T47D (cell line): ENCODE measurements at places on chromosomes 12 and 14.
A peak's percentile ranks its signal among the peaks of the same experiment; 100 is the strongest.

DNA sequence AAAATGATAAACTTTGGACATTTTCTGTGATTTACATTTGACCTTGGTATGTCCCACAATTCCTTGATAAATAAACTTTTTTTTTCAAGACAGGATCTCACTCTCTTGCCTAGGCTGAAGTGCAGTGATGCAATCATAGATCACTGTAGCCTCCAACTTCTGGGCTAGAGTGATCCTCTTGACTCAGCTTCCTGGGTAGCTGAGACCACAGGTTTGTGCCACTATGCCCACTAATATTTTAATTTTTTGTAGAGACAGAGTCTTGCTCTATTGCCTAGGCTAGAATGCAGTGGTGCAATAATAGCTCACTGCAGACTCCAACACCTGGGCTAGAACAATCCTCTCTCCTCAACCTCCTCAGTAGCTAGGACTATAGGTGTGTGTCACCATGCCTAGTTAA lies 79.1 kb upstream of the PTGDR start:
- DNase-seq = no peak

DNA sequence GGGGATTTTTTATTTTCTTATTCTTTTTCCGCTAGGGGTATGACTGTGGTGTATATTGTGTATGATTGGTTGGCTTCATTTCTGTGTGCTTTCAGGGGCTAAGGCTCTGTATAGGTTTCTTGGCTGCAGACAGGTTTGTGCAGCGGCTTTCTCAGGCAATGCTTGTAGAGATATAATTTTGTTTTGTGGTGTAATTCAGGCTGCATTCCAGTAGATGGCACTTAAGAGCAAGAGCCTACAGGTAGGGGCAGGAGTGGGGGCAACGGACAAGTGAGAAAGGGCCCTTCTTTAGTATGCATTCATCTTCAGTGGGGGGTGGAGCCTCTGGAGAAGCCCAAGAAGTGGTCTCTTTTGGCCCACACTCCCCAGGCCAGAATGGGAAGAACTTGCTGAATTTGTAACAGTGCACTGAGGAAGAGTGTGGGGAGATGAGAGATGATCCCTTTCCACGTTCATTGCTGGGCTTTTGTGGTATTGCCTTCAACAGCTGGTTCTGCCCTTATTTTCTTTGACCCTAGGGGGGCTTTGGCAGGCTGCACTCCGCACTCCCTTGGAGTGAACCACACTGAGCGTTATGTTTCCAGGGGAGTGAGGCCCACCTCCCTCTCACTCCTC lies 78.6 kb downstream of the IFNG-AS1 start:
- DNase-seq = no peak

GRCh38 chr14:68695326-68695768 lies 97.5 kb downstream of the ZFP36L1 start:
- no peak for DNase-seq

DNA sequence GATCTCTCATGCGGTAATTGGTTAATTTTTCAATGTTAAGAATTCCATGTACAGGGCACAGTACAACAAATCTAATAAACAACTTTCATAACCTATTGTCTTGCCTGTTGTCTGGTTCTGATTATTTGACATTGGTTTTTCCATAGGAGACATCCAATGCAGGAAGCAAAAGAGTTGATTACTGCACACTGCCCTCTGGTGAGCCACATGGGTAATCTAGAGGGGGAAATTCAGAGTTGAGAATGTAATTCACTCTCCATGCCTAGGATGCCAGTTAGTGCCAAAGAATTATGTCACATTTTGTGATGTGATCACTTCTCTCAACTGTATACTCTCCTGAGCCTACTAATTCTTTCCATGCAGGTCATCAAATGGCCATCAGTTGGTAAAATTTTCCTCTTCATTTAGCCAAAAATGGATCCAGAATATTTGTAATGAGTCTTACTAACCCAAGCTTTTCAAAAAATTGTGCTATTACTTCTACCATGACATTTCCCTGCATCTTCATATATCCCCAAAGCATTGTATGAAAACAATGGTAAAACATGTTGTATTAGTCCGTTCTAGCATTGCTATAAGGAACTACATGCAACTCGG lies 17.7 kb upstream of the CCDC91 start:
- DNase-seq = peak; percentile 73

- no peak for DNase-seq
Measured at GRCh38 chr12:100265732-100266584, 921 bp downstream of the DEPDC4 start.

- peak; percentile 58 for DNase-seq
Measured at GRCh38 chr12:754851-755562, 2.6 kb downstream of the WNK1 start.

DNA sequence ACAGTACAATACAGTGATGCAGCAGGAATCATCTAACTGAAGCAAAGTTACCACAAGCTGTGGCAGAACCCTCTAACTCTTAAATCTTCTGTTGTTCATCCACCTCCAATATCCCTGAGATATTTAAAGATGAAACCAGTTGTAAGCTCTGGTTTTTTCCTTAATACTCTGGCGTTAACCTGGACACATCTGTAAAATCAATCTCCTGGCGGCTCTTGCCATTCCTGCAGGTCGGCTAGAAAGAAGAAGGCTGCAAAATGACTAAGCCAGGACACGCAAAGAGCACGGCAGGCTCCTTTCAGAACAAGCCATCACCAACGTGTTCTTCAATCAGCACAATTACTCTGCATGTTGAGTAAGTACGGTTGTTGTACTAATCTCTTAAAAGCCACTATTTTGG lies 309.3 kb downstream of the MED13L start:
- DNase-seq = no peak

DNA sequence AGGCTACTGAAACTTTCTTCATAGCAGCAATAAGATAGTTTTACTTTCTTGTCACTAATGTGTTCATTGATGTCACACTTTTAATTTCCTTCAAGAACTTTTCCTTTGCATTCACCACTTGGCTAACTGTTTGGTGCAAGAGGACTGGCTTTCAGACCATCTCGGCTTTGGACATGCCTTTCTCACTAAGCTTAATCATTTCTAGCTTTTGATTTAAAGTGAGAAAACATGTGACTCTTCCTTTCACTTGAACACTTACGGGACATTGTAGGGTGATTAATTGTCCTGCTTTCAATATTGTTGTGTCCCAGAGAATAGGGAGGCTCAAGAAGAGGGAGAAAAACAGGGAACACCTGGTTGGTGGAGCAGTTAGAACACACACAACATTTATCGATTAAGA lies 41.9 kb downstream of the IFNG start:
- DNase-seq = no peak

DNA sequence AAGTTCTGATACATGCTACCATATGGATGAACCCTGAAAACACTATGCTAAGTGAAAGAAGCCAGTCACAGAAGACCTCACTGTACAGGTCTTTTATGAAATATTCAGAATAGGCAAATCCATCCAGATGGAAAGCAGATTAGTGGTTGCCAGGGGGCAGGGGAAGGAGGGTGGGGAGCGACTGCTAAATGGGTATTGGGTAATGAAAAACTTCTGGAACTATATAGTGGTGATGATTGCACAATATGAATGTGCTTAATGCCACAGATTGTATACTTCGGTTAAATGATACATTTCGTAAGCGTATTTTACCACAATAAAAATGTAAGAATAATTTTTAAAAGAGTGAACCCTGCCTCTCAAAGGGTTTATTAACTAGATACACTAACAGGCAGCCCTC lies 11.8 kb upstream of the KSR2 start:
- no peak for DNase-seq

- no peak for DNase-seq
Measured at GRCh38 chr14:95255013-95255412, 64.7 kb downstream of the CLMN start.

DNA sequence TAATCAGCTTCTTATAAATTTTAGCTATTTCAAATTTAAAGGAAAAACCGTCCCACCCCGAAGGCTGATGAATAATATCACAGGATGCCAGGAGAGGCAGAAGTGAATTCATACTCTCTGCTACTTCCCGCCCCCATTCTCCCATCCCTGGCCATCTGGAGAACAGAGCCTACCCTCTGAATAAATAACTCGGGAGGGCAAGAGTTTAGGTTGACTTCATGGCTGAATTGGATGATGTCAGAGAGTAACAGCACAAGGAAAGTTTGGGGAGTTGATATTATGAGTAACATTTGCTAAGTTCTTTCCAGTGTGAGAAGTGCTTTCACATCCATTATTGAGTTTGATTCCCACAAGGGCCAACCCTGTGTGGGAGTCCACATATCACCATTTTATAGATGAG lies 241.6 kb downstream of the EGLN3 start:
- DNase-seq = no peak

DNA sequence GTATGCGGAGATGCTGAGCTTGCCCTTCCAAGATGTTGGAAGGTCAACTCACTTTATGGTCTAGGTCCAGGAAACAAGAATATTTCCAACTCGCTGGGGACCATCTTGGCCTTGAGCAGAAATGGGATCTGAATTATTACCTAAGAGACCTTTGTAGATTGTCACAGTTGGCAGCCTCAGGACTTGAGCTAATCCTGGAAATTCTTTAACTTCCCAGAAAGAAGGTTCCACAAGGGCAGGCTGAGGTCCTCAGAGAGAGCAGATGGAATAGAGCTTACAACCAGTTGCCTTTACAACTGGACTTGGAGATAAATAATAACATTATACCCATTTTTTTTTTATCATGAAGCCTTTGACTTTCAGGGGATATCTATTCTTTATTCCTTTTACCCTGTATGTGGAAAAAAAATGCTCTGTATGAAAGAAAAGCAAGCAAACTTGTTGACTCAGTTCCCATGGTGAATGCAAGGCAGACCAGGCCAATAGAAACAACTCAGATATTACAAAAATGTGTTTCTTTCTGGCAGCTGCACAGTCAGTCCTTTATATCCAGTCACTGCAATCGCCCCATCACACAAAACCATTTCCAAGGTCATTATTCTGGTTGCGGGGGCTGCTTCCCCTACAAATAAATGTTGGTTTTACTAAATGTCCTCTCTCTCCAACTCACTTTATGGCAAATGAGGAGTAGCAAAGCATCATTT lies 401.4 kb downstream of the ZFP36L1 start:
- no peak for DNase-seq

- no peak for DNase-seq
Measured at GRCh38 chr12:71456316-71456715, 16.7 kb downstream of the LGR5 start.

GRCh38 chr12:31887109-31887811 lies 72.0 kb upstream of the RESF1 start:
- no peak for DNase-seq

DNA sequence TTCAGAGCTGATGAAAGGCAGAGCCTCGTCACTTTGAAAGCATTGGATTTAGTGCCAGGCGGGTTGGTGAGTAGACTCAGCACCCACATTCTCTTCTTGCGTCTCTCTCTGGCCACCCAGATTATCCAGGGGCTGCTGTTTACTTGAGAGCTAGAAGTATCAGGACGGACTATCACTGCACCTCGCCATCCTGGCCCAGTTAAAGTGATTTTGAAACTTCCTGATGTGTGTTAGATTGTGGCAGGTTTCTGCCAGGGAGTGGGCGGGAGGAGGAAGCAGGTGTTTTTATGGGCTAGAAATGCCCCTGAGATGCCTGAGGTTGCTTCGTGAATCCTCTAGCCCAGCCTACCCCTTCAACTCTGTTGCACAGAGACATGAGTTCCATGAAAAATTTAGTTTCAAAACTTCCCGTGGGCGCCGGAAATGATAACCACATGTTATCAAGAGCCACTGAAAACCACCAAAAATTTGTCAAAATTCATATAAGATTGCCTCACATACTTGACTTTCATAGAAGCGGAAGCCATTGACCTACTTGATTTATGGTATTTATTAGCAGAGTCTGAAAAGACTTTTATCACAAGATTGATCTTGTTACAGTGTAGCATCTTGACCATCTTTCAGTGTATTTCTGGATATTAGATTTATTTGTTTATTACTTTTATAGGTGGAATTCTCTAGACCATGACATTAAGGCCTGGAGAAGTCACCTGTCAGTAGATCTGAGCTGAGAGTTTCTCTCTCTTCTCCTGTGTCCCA lies 466.0 kb downstream of the RAD51B start:
- no peak for DNase-seq

- no peak for DNase-seq
Measured at GRCh38 chr14:54659365-54659764, 92.4 kb downstream of the SAMD4A start.

DNA sequence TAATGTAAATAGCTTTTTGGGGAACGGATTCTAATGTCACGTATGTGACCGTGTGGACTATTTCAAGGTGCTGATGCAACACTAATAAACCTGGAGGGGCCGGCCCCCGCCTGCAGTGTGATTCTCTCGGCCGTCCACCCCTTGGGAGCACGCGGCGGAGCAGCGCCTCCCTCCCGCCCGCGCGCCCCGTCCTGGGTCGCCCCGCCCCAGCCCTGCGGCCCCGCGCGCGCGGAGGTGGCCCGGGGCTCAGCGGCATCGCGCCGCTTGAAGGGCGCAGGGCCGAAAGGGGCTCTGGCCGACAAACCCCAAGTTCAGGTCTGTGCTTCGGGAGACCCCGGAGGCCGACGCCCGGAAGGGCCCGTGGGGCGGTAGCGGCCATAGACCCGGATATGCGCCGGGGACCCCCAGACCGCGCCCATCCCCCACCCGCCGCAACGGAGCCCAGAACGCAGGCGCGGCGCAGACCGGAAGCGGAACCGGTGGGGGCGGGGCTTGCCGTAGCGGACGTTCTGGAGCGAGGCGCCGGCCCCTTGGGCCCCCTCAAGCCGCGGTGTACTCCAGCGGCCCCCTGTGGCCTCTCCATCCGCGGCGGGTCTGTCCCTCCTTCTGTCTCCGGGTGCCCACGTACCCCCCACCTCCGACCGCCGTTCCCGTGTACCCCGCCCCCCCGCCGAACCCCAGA lies at the start of gene TEX22:
Gene TEX22 (plus strand): TSS at position 495 of the 682 bp plus-strand sequence. CDS start 803 bp downstream, outside the sequence.
- peak; percentile 92 for DNase-seq

- peak; percentile 28 for DNase-seq
Measured at GRCh38 chr14:67331368-67332125, 28.1 kb downstream of the ATP6V1D start.
